NCI-H1092 treated with DMSO at 0.1 percent for 48 hours (cell line): ENCODE measurements at places on chromosomes 3 and 15.

GRCh38 chr15:48414015-48414414 lies 82.8 kb downstream of the DUT start:
- DNase-seq, result no peak

- DNase-seq, result no peak
Observed at GRCh38 chr3:50516440-50516871, 13.0 kb upstream of the CACNA2D2 start.

GRCh38 chr3:78974181-78974790 lies 793.5 kb downstream of the ROBO1 start:
- DNase-seq, result no peak

DNA sequence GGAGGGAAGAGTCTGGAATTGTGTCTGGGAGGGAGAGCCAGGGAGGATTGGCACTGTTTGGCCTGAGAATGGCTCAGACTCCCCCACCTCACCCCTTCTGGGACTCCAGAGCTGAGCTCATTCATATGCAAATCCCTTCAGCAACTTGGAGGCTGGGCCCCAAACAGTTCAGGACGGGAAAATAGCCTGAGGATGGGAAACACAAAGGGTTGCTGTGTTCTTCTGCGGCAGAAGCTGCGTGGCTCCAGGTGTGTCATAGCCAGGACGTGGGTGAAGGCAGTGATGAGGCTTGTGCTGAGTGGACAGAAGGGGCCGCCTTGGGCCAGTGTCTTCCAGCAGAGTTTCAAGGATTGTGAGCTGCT lies 16.6 kb downstream of the MASP1 start:
- DNase-seq, result no peak

DNA sequence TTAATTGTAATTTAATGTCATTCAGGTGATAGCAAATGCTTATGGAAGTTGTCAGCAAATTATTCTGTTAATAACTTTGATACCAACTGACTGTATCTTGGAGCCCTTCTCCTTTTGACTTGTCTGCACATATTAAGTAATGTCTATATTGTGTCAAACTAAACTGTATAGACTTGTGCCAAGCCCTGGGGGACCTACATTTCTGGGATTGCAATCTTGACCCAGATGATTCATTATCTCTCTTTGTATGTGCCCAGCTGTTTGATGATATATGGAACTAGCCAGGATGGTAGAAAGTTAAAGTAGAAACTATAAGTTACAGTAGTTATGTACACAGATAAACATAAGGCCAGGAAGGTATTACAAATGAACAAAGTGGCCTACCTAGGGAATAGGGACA lies 402.8 kb upstream of the RARB start:
- DNase-seq, result no peak

DNA sequence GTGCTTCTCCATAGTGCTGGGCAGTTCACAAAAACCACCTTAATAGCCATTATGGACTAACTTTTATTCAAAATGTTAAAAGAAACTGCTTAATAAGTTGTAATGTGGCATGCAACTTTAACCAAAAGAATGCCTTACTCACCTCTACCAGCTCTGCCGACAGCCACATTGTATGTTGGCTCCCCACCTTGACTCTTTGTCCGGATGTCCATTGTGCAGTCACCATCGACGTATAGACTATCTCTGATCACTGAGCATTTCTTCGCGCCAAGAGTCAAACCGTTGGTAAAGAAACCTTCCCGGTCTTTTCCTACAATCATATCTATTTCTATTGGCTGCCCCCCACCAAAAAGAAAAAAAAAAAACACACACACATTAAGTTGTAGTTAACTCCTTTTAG lies 2.5 kb downstream of the PFN2 start:
- no peak for DNase-seq

GRCh38 chr15:41789236-41789635 lies 15.0 kb downstream of the MAPKBP1 start:
- no peak for DNase-seq

- no peak for DNase-seq
Observed at GRCh38 chr3:4503050-4503449, 9.9 kb downstream of the ITPR1 start.

- DNase-seq, result no peak
Observed at GRCh38 chr3:57152151-57153143, 12.7 kb downstream of the IL17RD start.

- no peak for DNase-seq
Observed at GRCh38 chr15:75815811-75816719, 27.2 kb upstream of the UBE2Q2 start.

GRCh38 chr15:22980189-22981050 lies at the start of gene CYFIP1:
Gene CYFIP1, minus strand, starts transcription at chr15:22980368. Its CDS starts 33,083 bp downstream, at chr15:22947285.
- peak; percentile 7 for DNase-seq

- DNase-seq, result no peak
Observed at GRCh38 chr3:125440559-125440955, 65.4 kb upstream of the ZNF148 start.

DNA sequence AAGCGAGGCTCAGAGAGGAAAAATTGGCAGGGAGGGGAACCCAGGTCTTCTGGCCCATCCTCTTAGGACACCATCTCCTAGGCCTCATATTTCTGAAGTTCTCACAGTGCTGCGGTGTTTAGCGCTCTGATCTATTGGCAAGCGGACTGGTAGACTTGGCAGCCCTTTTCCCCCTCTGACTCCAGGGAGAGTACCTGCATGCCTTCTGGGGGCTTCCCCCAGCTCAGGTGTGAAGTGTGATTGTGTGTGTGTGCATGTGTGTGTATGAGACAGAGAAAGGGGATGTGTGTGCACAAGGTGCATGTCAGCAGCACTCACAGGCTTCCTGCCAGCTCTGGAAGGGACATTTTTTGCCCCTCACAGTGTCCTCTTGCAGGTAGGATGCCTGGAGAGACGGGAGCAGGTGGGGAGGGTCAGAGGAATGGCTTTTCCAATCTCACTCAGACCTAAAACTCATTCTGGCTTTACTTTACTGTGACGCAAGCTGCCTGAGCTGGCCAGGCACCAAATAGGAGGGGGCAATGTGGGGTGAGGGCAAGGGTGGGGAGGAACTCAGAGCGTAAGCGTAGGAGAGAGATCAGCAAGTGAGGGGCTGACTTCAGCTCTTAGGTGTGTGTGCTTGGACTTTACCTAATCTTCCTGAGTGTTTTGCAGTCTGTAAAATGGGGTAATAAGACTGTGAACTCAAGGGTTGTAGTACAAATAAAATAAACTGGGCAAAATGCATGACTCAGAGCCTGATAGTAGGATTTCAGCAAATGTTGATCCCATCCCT lies 4.0 kb upstream of the IL17RE start:
- no peak for DNase-seq

DNA sequence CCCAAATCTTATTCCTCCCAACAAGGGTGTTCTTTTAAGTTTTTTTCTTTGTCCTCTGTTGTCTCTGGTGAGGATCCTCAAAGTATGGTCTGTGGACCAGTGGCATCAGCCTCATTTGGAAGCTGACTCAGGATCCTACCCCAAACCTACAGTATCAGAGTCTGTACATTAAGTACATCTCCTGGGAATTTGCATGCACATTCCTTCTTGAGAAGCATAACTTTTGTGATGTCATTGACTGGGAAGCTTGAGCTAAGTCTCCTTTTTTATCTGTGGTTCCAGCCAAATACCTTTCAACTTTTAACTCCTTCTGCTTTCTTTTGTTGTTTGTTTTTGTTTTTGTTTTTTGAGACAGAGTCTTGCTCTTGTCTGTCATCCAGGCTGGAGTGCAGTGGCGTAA lies 40.5 kb downstream of the ARMC8 start:
- no peak for DNase-seq

- DNase-seq, result no peak
Observed at GRCh38 chr15:75895731-75896130, 7.9 kb upstream of the FBXO22 start.

DNA sequence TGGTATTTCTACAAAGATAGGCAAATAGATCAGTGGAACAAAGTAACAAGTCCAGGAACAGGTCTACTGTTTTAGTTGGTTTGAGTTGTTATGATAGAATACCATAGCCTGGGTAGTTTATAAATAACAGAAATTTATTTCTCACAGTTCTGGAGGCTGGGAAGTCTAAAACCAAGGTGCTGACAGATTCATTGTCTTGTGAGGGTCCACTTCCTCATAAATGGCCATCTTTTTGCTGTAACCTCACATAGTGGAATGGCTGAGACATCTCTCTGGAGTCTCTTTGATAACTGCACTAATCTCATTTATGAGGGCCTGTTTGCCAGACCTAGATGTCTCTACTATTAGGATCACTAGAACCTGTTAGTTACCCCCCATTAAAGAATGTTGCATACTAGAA lies 152.3 kb upstream of the MYRIP start:
- DNase-seq, result no peak
